ENCODE measurements at places on chromosomes 16 and 17.
A peak's percentile ranks its signal among the peaks of the same experiment; 100 is the strongest.

DNA sequence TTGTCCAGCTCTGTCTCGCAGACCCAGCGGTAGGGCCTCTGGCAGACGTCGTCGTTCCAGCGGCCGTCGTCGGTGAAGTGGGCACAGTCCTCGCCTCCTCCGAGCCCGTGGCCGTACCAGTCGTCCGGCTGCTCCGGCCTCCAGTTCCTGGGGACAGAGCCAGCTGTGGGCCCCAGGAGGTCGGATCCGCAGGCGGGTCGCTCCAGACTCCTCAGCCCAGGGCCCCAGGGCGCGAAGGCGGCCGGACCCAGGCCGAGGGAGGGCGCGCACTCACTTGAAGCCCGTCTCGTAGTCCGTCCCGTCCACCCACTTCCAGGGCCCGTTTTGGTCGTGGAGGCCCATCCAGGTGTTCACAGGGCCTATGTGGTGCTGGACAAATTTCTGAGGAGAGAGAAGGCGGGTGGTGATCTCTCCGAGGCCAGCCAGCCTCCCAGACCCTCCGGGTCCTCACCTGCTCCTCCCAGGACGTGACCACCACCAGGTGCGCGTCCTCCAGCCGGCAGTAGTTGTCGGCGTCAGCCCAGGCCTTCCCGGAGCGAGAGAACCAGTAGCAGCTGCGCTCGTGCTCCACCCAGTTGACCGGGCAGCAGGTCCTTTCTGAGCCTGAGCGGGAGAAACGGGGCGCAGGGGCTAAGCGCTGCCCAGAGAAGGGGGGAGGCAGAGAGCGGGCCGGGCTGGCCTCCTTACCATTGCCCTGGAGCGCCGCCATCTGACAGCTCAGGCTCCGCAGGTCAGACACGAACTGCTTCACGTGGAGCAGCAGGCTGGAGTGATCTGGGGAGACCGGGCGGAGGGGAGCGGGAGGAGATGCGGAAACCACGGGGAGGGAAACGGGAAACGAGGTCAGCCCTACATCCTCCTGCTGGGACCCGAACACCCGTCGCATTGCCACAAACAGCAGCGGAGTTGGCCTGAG, 5.2 kb downstream of the ASGR1 start:
- peak; percentile 66 for DNase-seq

DNA sequence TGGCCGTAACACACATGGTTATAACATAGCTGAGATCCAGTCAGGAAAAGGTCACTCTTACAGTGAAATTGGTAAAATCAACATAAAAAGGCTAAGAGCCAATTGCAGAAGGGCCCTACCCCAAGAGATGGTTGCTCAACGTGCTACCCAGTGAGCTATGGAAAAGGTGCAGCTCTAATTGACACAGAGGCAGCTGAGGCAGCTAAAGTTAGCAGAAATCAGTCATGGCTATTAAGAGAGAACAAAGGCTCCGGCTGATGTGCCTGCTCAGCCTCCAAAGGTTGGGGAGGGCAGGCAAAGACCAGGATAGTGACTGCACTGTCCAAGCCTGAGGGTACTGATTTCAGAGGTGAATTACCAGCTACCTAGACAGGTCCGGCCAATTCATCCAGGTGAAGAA, 76.5 kb upstream of the ATP2A3 start:
- no peak for DNase-seq

DNA sequence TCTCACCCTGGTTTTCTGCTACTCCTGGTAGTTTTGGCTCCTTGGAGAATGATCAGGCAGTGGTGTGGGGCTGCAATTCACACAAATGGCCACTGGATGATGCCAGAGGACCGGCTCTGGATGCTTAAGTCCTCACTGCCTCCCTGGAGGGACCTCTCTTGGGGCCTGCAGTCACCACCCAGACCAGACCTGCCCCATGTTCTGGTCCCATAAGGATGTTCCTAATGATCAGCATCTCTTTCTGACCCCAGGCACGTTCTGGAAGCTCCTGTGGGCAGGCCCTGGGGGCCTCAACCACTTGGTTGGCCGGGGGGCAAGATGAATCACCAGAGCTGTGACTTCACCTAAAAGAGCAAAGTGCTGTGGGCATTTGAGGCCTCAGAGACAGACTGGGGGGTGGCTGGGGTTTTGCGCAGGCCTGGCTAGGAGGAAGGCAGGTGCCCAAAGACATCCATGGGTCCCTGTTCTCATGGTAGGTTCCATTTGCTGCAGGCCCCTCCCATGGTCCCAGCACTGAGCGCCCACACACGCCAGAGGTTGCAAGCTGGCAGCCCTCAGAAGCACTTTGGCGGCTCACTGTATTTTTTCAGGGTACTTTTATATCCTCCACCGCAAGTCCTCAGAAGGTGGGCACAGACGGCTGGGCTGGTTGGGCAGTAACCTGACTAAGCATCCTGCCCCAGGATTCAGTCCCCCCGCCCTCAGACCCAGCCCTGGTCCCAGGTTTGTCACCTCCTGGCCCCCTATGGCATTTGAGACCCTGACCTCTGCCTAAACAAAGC, 53.2 kb downstream of the NT5M start:
- peak; percentile 86 for DNase-seq

GRCh38 chr17:40516581-40517285, 15.3 kb upstream of the TNS4 start:
- peak; percentile 80 for DNase-seq

DNA sequence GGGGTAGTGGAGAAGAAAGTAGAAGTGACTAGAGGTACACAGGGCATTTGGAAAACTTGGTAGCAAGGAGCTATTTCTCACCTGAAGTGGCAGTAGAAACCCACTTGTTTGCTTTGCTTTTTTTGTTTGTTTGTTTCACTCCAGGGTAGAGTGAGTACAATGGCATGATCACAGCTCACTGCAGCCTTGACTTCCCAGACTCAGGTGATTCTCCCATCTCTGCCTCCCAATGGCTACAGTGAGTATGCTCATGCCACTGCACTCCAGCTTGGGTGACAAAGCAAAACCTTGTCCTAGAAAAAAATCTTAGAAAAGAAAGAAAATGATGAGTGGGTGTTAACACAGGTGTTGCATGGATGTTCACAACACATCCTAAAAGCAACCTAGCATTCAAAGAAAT, 40.4 kb downstream of the SCNN1G start:
- DNase-seq: no peak

DNA sequence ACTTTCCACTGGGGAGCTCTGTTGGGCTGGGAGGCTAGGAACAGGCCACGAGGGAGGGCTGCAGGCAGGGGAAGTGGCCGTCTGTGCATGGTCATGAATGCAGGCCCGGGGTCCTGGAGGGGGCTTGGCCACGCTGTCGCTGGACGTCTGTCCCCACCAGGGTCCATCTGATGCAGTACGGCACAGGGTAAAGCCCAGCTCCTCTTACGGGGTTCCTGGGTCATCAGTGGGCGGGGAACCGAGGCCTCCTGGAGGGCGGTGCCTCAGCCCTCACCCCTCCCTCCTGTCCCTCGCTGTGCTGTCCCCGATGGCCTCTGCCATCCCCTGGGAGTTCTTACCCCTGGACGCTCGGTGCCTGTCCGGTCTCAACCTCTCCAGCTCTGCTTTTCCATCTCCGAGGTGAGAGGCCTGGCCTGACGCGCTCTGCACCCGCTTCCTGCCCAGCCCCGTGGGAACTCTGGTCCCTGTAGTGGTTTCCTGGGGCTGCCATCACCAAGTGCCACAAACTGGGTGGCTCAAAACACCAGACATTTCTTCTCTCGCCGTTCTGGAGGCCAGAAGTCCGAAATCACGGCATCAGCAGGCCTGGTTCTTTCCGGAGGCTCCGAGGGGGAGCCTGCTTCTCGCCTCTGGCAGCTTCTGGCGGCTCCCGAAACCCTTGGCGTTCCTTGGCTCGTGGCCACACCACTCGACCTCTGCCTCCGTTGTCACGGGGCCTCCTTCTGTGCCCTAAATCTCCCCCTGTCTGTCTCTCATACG, 182.8 kb downstream of the SEC14L1 start:
- DNase-seq: no peak

DNA sequence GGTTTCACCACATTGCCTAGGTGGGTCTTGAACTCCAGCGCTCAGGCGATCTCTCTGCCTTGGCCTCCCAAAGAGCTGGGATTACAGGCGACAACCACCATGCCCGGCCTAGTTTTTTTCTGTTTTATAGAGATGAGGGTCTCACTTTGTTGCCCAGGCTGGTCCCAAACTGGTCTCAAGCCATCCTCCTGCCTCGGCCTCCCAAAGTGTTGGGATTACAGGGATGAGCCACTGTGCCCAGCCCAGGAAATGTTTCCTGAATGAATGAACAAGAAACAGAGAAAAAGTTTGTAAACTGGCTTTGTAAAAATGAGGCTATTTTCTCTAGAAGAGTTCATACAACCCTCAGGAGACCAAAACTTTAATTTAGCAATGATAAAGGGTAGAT, 68.0 kb downstream of the WWP2 start:
- DNase-seq: no peak

Measured in GM13977 (cell line).